ENCODE measurements at places on chromosomes 12 and 14. TPM values are rescaled to one million over a fixed set of nuclear protein-coding genes. Genes with fewer than 3 reads are reported as not detected.

Gene C14orf180
- total RNA-seq: not detected

- DNase-seq: no peak
Measured at GRCh38 chr12:9745199-9745598, 12.3 kb upstream of the CLECL1 start.

- no peak for DNase-seq
Measured at GRCh38 chr12:58378028-58378427, 436.7 kb downstream of the ATP23 start.

Gene PPFIA2
- not detected for total RNA-seq

DNA sequence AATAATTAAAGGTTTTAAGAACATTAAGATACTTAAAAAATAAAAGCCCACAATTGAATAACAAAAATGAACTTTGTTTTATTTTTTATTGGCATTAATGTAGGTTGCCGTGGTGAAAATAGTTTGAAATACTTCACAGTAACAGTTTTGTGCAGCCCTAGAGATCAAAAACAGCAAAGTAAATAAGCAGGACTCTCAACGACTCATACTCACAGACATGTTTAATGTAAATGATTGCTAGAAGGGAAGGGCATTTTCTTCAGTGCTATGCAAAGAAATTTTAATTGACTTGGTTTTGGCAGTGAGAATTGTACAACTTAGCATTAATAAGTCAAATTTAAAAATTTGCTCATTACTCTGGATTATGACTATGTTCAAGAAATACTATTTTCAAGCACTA, 16.0 kb downstream of the TRMT5 start:
- DNase-seq: no peak

DNA sequence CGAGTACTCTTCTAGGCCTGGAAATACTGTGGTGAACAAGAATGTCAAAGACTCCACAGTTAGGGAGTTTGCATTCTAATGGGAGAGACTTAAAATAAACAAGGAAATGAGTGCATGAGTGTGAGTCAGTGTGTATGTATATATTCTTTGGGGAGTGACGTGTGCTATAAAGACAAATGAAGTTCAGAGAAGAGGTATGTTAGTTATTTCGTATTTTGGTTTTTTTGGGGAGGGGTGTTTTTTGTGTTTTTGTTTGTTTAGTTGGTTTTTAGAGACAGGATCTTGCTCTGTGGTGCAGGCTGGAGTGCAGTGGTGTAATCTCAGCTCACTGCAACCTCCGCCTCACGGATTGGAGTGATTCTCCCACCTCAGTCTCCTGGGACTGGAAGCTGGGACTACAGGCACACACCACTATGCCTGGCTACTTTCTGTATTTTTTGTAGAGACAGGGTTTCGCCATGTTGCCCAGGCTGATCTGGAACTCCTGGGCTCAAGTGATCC, 74.3 kb downstream of the SRGAP1 start:
- no peak for DNase-seq

Data from G401 (cell line).